Lower lobe of right lung (tissue), 2 donors: ENCODE measurements at places on chromosomes 11 and 22.

GRCh38 chr11:48900131-48900800, 83.4 kb downstream of the TRIM51G start:
- peak; percentile 35 for DNase-seq

- no peak for DNase-seq
These were observed 274.4 kb downstream of the BLID start for GRCh38 chr11:121841487-121842191.

DNA sequence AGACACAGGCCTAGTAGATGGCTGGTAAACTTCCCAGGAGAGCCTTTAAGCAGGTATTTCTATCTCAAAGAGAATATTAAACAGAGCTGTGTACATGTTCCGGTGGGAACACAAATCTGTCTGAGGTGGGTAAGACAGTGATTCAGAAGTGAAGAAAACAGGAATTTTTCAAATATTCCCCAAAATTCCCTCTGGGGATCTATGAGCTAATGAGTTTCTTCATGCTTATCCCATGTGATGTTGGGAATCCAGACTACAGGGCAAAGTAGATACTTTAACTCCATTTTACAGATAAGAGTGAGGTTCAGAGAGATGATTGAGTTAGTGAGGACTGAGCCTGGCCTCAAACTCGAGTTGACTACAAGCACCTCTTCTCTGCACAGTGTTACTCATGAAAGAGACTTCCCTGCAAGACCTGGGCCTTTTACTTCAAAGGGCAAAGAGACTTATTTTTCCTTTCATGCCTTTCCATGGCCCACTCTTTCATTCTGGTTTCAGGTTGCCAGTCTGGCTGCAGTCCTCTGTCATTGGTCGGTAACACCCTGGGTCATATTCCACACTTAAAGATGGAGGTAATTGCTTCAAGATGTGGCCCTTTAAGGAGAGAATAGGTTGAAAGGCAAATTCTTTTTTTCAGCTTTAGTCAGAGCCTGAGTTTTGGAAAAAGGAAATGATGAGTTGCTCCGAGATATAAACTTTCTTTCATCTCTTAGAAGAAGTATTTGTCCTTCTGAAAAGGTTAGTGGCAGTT, 70.1 kb downstream of the CYB5R2 start:
- DNase-seq, result no peak

DNA sequence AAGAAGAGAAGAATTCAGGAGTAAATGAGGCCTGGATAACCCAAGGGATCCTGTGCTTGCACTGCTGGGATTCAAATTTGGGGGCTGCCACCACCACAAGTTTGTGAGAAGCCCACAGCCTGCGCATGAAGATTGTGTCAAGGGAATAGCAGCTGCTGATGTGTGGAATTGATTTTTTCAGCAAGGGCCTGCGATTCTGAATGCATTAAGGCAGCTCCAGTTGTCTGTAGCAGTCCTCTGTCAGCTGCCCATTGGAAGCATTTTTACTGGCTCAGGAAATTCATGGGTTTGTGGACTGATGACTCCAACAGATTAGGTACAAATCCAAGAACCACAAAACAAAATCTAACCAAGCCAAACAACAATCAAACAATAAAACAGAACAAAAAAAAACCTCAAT, 14.0 kb downstream of the ARVCF start:
- no peak for DNase-seq

GRCh38 chr11:33877038-33877437, 14.8 kb downstream of the LMO2 start:
- no peak for DNase-seq

DNA sequence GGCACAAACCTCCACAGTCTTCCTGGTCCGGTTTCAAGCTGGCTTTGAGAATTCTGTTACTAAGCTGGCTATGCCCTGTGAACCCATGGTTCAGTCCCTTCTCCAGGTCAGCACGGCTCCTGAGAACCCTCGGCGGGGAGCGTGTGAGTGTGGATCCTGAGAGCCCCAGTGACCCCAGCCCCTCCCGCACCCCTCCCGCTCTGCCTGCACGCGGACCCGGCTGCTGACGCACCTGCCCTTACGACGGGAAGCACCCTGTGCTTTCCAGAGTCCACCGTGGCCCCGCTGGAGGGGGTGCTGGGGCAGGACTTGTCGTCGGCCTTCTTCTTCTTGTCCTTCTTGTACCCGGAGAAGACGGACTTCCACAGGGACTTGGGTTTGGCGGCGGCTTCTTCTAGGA, 42.8 kb upstream of the BID start:
- no peak for DNase-seq

GRCh38 chr11:115360186-115360824, 143.9 kb downstream of the CADM1 start:
- no peak for DNase-seq

GRCh38 chr22:40310081-40310767, 36.1 kb upstream of the ADSL start:
- no peak for DNase-seq

- DNase-seq, result no peak
These were observed 61.0 kb downstream of the APIP start for GRCh38 chr11:34855021-34855753.

- DNase-seq, result peak; percentile 34
These were observed 90.7 kb downstream of the RTL6 start for GRCh38 chr22:44407171-44407986.

GRCh38 chr11:36567694-36568093, at the start of gene RAG1:
RAG1 (plus strand) TSS chr11:36568007; CDS start chr11:36573305, 5,298 bp downstream.
- DNase-seq, result no peak

- DNase-seq, result no peak
These were observed 401.6 kb downstream of the BUD13 start for GRCh38 chr11:116371146-116371545.

- no peak for DNase-seq
These were observed 61.2 kb downstream of the PHF21A start for GRCh38 chr11:46060013-46060412.

DNA sequence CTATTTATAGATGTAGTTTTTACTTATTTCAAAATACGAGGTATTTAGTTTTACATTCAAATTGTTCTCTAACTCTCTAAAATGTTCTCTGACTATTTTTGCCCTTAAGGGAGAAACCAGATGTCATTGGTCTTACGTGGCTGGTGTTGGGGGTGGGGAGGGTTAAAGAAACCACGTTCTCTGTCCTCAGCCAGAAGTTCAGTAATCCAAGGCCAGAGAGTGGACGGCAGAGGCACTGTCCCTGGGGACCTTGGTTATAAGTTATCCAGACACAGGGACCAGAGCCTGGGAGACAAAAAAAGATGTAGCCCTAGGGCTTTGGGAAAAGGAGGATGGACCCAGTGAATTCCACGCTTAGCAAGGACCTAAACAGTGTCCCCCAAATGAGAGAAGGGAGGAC, 706 bp upstream of the OR51E1 start:
- no peak for DNase-seq

DNA sequence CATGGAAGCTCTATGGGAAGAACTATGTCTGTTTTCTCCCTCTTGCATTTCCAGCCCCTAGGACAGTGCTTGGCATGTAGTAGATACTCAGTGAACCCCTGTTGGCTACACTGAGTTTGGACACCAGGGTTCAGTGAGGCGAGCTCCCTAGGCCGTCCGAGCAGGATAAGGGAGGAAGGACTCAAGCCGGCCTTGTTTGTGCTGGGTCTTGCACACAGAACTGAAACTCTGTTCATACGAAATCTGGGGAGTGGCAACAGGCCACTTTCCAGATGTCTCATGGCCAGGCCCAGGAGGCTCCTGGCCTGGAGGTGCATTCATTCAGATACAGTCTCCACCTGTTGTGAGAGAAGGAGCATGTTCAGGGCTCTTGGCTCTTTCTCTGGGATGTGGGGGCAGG, 23.6 kb upstream of the LMO1 start:
- DNase-seq, result no peak

DNA sequence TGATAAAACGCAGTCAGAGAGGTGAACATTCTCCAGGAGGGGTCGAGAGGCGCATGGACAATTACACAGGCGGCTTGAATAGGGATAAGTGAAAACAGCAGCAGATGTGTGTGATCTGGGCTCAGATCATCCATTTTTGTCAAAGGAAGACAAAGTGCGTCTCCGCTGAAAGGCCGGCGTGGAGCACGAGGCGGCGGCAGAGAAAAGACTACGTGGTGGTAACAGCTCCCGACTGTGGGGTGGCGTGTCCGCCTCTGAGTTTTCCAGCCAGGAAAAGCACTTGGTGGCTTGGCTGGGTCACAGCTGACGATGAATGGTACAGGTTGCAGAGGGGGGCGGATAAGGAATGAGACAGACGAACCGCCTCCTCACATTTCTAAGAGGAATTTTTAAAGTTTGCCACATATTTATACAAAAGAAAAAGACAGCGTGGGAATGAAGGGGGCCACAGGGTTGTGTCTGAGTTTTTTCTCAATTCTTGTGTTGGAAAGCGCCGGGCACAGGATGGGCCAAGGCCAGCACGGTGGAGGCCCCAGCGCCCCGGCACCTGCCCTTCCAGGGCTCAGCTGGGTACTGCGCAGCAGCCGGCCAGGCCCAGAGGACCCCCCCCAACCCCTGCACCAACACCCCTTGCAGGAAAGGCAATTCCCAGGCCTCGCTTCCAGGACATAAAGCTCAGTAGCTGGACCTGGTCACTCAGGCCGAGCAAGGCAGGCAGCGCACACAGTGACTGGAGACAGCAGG, 80.4 kb downstream of the TRMU start:
- no peak for DNase-seq

- peak; percentile 12 for DNase-seq
These were observed 83.8 kb upstream of the ATXN10 start for GRCh38 chr22:45587638-45588505.

GRCh38 chr22:19959587-19960490, 18.2 kb upstream of the TXNRD2 start:
- DNase-seq, result peak; percentile 42

- DNase-seq, result no peak
These were observed 12.4 kb upstream of the NAP1L4 start for GRCh38 chr11:3004481-3004880.
